ENCODE measurements at places on chromosomes 16 and 17. TPM values are rescaled to one million over a fixed set of nuclear protein-coding genes. Genes with fewer than 3 reads are reported as not detected.

Gene TNP2
- total RNA-seq = not detected

DNA sequence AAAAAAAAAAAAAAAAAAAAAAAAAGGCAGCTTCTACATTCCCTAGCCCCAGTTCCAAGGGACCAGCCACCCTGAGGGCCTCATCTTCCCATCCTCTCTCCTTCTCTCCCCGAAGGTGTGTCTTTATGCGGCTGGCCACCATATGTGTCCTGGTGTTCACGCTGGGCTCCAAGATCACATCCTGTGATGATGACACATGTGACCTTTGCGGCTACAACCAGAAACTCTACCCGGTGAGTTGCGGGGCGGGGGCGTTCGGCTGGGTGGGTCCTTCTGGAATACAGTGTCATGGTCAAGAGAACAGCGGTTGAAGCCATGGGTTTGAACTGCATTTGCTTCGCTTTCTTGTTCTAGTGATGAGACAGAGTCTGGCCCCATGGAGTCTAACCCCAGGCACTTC is 22.6 kb upstream of the COQ7 start:
- no peaks in the 10 kb centered on the region for H3K36me3 ChIP-seq
- H3K4me1 ChIP-seq = no peaks in the 10 kb centered on the region
- DNase-seq = no peak
- H3K27ac ChIP-seq = no peak overlapping the region
- no peaks in the 10 kb centered on the region for H3K27me3 ChIP-seq

GRCh38 chr16:67996666-67997065 is 2.6 kb downstream of the DPEP2 start:
- DNase-seq = no peak
- no peak overlapping the region for H3K4me3 ChIP-seq
- H3K4me1 ChIP-seq = peaks cover 5% of the 10 kb centered on the region
- no peaks in the 10 kb centered on the region for H3K36me3 ChIP-seq

DNA sequence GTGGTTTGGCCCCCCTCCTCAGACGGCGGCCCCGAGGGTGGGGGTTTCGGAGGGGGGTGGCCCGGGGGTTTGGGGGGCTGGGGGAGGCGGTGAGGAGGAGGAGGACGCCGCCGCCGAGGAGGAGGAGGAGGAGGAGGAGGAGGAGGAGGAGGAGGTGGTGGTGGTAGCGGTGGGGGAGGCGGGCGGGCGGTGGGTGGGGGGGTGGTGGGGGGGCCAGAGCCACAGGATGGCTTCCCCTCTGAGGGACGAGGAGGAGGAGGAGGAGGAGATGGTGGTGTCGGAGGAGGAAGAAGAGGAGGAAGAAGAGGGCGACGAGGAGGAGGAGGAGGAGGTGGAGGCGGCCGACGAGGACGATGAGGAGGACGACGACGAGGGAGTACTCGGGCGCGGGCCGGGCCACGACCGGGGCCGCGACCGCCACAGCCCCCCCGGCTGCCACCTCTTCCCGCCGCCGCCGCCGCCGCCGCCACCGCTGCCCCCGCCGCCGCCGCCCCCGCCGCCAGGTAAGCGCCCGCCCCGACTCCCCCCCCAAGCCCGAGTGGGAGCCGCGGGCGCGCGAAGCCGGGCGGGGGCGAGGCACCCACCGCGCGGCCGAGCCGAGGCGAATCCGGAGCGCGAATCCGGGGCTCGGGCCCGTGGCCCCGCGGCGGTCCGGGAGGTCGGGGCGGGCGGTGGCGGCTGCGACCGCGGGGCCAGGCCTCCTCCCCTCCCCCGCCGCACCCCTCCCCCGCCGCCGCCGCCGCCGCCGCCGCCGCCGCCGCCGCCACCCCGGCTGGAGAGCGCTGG is 3.8 kb upstream of the CHD3 start:
- peaks cover 46% of the 10 kb centered on the region for H3K4me1 ChIP-seq
- peak; percentile 15 for DNase-seq
- no peaks in the 10 kb centered on the region for H3K27me3 ChIP-seq
- H3K27ac ChIP-seq = peak overlapping the region; percentile 96
- H3K36me3 ChIP-seq = peaks cover 9% of the 10 kb centered on the region

GRCh38 chr16:62020681-62021080 is 15.6 kb downstream of the CDH8 start:
- no peaks in the 10 kb centered on the region for H3K36me3 ChIP-seq
- H3K4me1 ChIP-seq = peaks cover 8% of the 10 kb centered on the region
- H3K27ac ChIP-seq = no peak overlapping the region
- DNase-seq = no peak
